Spinal cord (tissue), 10 donors: ENCODE measurements at places on chromosomes 4 and X.

- DNase-seq, result no peak
Measured at GRCh38 chr4:150501983-150502382, 80.0 kb upstream of the MAB21L2 start.

DNA sequence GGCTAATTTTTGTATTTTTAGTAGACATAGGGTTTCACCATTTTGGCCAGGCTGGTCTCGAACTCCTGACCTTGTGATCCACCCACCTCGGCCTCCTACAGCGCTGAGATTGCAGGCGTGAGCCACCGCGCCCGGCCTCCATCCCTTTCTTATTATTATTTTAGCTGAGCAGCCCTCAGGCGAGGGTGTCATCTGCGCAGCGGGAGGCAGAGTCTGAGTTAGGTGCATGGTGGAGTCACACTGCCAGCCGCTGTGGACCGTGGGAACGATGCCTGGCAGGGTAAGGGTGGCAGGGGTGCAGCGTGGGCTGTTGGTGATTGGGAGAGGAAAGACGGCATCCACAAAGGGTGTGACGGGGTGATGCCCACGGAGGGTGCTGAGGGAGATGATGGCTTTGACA is 491.8 kb upstream of the FAT1 start:
- no peak for DNase-seq

GRCh38 chr4:53647547-53647946 is 56.3 kb upstream of the LNX1 start:
- DNase-seq, result no peak

- no peak for DNase-seq
Measured at GRCh38 chr4:6466756-6467381, 5.5 kb downstream of the PPP2R2C start.
